ENCODE measurements at places on chromosomes 13 and 19. TPM values are rescaled to one million over a fixed set of nuclear protein-coding genes. Genes with fewer than 3 reads are reported as not detected.
A peak's percentile ranks its signal among the peaks of the same experiment; 100 is the strongest.

DNA sequence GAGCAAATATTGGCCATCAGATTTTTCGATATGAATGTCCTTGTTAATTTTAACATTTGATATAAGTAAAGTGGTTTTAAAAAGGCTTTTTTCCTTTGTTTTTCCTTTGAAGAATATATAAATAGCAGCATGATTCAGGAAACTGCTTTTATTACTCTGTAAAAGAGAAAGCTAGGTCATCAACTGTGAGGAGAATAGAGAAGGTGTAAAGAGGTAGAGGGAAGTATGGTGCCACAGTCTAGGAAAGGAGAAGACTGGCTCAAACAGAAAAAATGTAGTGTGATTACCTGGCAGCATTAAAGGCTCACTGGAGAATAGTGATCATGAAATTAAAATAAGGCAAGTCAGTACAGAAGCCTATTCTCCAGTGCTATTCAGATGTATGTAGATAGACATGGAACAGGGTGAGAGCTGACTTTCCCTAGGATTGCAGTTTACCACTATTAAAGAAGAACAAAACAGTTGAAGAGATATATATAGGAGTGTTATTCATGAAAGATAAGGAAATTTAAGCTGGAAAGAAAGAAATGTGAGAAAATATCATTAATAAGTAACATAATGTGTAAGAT is 1115.9 kb upstream of the PCDH9 start:
- H3K36me3 ChIP-seq: peaks cover 5% of the 10 kb centered on the region
- no peak for DNase-seq
- no peak overlapping the region for H3K4me3 ChIP-seq
- no peaks in the 10 kb centered on the region for H3K4me1 ChIP-seq
- H3K27ac ChIP-seq: no peak overlapping the region

- H3K27me3 ChIP-seq: peaks cover 3% of the 10 kb centered on the region
- DNase-seq: no peak
- H3K4me3 ChIP-seq: no peak overlapping the region
- peaks cover 2% of the 10 kb centered on the region for H3K36me3 ChIP-seq
These were observed 63.7 kb upstream of the WDFY2 start for GRCh38 chr13:51520524-51520923.

DNA sequence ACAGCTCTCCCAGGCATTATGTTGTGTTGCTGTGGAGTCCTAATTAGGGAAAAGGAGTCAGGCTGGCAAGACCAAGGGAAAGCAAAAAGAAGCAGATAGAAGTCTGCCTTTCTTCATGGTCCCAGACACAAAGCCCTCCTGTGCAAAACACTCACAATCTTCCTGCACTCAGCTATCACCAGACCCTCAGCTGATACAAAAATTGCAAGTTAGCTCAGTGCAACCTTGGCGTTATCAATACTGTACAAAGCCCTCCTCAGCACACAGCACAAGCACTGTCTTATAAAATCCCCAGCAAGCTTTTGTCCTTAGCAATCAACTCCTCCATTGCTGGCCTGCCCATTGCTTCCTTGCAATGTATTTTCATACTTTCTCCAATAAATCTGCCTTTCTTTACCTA is 3.2 kb downstream of the OR7C2 start:
- no peaks in the 10 kb centered on the region for H3K27me3 ChIP-seq
- no peaks in the 10 kb centered on the region for H3K36me3 ChIP-seq
- no peak overlapping the region for H3K4me3 ChIP-seq
- no peak for DNase-seq
- no peaks in the 10 kb centered on the region for H3K4me1 ChIP-seq

DNA sequence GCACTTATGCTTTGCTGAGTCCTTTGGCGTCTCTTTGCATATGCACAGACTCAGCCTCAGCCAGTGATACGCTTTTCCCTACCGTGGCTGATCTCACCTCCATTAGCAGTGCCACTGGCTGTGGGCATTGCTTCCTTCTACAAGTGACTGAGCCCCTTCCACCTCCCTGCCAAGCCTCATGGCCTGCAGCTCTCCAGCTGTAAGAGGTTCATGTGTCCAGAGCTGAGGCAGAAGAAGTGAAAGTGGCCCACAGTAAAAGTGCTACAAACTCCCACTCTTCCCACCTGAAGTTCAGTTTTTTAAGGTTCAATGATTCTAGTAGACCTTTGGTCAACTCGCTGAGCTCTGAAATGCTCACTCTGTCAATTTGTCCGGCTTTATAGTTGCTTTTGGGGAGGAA is 44.7 kb downstream of the SMARCA4 start:
- peaks cover 6% of the 10 kb centered on the region for H3K27me3 ChIP-seq
- no peak overlapping the region for H3K4me3 ChIP-seq
- peaks cover 46% of the 10 kb centered on the region for H3K36me3 ChIP-seq
- peaks cover 5% of the 10 kb centered on the region for H3K4me1 ChIP-seq
- no peak overlapping the region for H3K27ac ChIP-seq
- DNase-seq: no peak

- no peaks in the 10 kb centered on the region for H3K4me1 ChIP-seq
- H3K27me3 ChIP-seq: no peaks in the 10 kb centered on the region
- no peak for DNase-seq
These were observed 562.1 kb upstream of the ATXN8OS start for GRCh38 chr13:69545551-69545950.

DNA sequence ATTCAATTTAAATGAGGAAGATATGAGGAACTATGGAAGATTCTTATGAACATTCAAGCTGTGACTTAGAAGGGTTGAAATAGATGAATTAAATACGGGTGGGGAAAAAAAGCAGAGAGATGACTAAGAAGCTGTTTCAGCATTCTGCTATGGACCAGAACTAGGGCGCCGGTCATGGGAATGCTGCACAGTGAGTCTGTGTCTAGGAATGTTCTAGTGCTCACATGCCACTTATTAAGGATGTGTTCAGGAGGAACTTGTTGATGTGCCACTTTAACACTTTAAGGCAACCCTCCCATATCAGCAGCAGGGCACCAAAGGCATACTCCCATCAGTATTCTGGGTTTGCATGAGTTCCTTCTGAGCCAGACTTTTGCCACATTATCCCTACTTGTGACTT is 152.1 kb downstream of the POSTN start:
- H3K27ac ChIP-seq: no peak overlapping the region
- no peaks in the 10 kb centered on the region for H3K36me3 ChIP-seq
- no peak for DNase-seq
- no peaks in the 10 kb centered on the region for H3K27me3 ChIP-seq
- H3K4me1 ChIP-seq: no peaks in the 10 kb centered on the region

DNA sequence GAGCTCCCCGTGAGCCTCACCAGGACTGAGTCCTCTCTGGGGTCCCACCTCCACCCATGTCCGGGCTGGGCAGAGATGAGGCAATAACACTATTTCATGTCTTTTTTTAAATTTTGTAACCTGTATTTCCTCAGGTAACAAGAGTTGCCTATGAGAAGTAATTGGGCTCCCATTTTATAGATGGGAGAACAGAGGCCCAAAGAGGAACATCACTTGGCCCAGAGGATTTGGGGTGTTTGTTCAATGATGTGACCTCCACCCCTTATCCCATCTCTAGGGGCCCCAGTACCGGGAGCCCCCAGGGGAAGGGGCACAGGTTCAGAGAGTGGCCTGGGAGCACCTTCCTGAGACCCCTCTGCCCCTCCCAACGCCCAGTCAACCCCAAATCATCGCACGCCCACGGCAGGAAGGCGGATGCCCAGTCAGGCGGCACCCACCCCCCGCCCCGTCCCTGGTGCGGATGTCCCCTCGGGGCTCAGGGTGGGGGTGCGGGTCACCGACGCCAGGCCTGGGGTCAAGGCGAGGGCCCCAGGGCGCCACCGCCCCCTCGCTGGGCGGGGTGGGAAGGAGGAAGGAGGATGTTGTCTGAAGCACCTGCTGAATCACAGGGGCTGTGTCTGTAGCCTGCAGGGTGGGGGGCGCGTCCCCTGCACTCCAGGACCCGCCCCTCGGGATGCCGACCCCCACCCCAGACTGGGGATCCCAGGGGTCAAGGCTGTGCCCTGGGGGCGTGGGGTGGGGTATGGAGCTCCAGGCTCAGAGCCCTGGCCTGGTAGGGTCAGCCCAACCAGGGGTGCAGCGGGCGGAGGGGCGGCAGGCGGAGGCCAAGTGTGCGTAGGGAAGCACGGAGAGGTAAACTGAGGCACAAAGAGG is 9.0 kb upstream of the CIRBP start:
- H3K4me3 ChIP-seq: peak overlapping the region; percentile 59
- peak overlapping the region; percentile 92 for H3K27ac ChIP-seq
- peaks cover 38% of the 10 kb centered on the region for H3K4me1 ChIP-seq
- peaks cover 12% of the 10 kb centered on the region for H3K36me3 ChIP-seq
- peaks cover 24% of the 10 kb centered on the region for H3K27me3 ChIP-seq
- no peak for DNase-seq

- H3K27ac ChIP-seq: no peak overlapping the region
- H3K36me3 ChIP-seq: no peaks in the 10 kb centered on the region
- H3K4me3 ChIP-seq: no peak overlapping the region
- H3K4me1 ChIP-seq: peaks cover 12% of the 10 kb centered on the region
- H3K27me3 ChIP-seq: no peaks in the 10 kb centered on the region
These were observed 58.9 kb downstream of the ENOX1 start for GRCh38 chr13:43727856-43728255.

CD33 gene
- 21.7 TPM for total RNA-seq

TEX26 gene
- total RNA-seq: not detected

PEAK3 gene
- total RNA-seq: 0.97 TPM

ARL11 gene
- total RNA-seq: 1.4 TPM
